ENCODE measurements at places on chromosomes 2 and 18.

- DNase-seq = no peak
Measured at GRCh38 chr2:62495761-62496160, 10.2 kb downstream of the TMEM17 start.

GRCh38 chr2:216090369-216090786, 8.7 kb downstream of the TMEM169 start:
- DNase-seq = no peak

DNA sequence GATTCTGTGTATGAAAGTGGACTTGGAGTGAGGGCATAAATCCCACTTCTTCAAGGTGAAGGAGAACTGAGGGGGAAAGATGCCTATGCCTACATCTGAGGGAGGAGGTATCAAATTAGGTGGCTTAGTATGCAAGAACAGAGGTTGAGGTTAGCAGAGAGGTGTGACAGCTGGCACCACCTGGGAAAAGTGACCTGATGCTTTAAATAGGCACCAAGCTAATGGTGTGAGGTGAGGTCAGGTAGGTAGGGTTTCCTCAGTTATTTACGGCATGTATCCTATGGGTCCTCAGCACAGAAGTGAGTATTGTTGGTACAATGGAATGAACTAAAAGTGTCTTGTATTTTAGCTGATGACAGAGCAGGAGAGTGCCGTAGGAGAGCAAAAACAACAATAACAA, 367.1 kb downstream of the CLIP4 start:
- DNase-seq = no peak

GRCh38 chr18:40937386-40937785, 1017.6 kb upstream of the PIK3C3 start:
- DNase-seq = no peak

DNA sequence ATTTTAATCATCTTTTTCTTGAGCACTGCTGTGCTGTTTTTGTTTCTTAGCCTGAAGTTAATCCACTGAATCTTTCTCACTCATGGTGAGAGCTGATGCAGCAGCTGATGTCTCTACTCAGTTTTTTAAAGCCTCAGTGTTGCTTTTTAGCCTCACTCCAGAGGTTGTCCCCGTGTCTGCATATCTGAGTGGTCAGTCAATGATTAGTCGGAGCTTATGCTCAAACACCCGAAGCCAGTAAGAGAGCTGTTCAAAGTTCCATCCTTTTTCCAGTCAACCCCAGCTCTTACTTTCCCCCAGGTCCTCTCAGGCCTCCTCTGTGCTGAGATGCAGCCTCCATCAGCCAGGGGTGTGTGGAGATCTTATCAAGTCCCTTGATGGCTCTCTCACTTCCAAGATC, 81.1 kb downstream of the MBOAT2 start:
- no peak for DNase-seq

- DNase-seq = no peak
Measured at GRCh38 chr18:78587626-78588600, 391.7 kb upstream of the SALL3 start.
